ENCODE measurements at places on chromosomes 16 and 17.

DNA sequence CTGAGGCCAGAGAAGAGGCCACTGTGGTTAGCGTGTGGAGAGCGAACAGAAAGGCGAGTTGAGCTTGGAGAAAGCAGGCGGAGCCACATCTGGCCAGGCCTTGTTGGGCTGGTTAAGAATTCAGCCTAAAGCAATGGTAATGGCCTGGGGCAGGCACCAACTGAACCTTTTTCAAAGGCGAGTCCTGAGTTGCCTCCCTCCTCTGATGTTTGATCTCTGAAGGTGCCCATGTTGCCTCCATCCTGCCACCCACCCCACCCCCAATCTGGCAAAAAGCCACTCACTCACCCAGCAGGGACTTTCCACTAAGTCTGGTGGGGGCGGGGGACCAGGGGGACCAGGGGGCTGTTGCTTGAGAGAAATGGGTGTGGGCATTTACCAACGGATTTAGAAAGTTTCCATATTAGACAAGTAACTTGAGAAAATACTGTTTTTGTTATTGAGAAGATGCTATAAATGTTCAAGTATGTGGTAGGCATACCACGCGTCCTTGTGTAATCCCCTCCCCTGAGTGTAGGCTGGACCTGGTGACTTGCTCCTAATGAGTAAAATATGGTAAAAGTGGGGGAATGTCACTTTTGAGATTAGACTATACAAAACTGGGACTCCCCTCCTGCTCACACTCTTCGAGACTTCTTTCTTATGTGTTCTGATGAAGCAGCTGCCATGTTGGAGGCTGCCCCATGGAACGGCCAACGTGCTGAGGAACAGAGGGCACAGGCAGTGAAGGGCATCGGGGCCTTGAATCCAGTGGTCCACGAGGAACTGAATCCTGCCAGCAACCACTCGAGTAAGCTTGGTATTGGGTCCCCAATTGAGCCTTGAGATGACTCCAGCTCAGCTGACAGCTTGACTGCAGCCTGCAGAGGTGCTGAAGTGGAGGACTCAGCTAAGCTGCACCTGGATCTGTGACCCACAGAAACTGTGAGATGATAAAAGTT is 29.9 kb upstream of the TNS4 start:
- DNase-seq, result no peak

DNA sequence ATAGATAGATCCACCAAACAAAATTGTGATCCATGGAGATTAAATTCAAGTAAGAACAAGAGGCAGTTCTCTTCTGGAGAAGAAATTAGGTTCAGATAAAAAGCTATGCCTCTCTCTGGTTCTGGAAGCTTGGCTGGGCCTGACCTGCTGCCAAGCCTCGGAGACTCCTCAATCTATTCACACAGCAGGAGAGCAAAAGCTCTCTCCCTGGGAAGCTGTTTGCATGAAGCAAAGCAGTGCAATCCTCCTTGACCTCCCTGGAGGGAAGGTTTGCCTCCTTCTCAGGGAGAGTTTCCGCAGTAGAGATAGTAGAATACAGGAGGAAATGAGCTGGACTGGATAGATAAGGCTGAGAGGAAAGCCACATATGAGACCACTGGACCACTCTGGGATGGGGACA is 78.1 kb upstream of the GNAO1 start:
- DNase-seq, result no peak

GRCh38 chr17:65918916-65919315 is 273.0 kb downstream of the CEP112 start:
- DNase-seq, result no peak

GRCh38 chr16:28846933-28847273 is 755 bp upstream of the TUFM start:
- no peak for DNase-seq

DNA sequence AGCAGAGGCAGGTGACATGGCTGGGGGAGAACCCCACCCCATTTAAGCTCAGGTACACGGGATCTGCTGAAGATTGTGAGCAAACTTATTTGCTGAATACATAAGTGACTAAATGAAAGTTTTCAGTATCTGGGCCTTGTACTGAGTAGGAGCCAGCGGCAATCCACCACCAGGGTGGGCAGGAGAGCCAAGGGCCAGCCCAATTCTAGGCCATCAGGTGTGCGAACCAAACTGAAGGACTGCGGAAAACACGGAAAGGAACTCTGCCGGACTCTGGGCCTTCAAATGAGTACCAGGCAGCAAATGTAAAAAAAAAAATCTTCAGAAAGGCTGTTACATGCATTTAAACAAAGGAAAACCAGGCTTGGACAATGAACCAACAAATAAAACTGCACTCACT is 19.7 kb downstream of the ARHGAP17 start:
- no peak for DNase-seq
